HFF-Myc (cell line): ENCODE measurements at places on chromosomes 7 and 10.

DNA sequence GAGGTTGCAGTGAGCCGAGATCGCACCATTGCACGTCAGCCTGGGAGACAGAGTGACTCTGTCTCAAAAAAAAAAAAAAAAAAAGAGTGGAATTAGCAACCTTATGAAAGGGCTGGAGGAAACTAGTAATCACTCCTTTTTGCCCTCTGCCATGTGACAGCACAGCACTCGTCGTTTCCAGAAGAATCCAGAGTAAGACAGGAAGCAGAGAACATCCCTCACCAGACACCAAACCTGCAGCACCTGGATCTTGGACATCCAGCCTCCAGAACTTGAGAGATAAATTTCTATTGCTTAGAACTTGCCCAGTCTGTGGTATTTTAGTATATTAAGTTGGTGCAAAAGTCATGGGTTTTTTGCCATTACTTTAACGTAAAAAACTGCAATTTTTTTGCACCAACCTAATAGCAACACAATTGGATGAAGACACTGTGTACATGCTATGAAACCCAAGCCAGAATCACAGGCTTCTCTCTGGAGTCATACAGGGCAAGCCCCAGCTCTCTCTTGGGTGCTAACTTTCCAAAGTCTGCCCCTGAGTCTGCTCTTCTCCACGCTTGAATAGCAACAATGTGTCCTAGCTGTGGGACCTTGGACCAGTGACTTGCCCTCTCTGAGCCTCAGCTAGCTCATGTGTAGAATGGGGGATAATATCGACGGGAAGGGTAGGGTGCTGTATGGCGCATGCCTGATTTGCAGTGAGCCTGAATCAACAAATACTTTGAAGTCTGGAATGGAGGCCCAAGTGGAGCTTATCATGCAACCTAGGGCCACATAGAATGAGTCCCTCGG, 55.1 kb downstream of the CHST3 start:
- no peak for DNase-seq

- no peak for DNase-seq
These were observed 3.4 kb upstream of the MYL7 start for GRCh38 chr7:44144426-44144967.

GRCh38 chr7:139557857-139558581, 34.5 kb downstream of the CLEC2L start:
- DNase-seq: no peak

DNA sequence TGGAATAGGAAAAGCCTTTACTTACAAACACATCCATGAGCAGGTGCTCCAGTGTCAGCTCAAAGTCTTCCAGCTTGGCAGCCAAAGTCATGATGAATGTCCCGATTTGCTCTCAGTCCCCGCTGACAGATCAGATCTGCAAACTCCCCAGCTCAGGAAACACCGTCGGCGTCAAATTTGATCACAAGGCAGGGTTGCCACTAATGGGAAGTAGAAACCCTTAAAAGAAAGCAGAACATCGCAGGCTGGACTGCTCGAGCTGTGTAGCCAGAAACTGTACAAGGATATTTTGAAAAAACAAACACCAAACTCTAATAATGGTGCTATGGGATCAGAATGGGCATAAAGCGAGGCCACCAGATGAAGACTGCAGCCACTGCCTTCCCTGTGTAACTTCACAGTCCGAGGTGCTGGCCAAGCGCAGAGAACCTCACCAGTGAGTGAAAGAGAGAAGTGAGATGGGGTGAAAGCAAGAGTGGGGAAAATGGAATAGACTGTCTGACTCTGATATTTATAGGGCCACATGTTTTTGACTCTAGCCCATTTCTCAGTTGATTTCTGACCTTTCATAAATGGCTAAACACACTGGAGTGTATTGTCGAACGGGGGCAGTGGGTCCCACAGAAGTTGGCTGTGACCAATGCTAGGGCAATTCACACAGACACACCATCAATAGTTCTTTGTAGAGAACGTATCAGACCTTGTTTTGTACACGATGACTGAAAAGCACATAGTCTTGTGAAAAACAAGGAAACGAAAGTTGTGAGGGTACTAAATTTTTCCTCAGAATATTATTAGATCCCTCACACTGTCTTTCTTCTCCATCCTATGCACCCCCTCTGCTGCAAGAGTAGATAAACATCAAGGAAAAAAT, 306.2 kb downstream of the FRMD4A start:
- no peak for DNase-seq

DNA sequence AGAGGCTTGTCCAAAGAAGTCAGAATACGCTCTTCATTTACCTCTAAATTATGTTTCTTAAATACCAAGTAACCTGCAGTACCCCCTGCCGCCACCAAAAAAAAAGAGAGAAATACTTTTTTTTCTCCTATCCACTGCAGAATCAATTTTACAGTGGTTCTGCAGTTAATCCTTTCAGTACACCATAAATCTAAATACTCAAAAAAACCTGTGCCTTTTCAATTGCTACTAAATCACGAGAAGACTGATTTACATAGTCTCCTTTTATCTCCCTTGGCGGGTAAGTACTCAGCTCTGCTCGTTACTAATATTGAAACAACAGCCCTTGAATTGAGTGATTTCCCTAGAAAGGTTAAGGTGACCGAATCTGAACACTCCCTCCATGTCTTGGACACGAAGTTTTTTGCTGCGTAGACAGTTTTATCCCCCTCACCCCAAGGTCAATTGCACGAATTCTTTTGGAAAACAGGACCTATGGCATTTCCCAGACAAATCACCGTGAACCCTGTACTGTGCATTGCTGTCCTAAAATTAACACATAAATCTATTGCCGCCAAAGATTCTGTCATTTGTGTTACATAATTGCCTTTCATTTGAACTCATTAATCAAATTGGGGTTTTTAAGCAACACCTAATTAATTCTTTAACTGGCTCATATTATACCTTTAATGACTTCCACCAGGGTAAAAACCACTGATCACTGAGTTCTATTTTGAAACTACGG, 512 bp upstream of the VIM start:
- no peak for DNase-seq

DNA sequence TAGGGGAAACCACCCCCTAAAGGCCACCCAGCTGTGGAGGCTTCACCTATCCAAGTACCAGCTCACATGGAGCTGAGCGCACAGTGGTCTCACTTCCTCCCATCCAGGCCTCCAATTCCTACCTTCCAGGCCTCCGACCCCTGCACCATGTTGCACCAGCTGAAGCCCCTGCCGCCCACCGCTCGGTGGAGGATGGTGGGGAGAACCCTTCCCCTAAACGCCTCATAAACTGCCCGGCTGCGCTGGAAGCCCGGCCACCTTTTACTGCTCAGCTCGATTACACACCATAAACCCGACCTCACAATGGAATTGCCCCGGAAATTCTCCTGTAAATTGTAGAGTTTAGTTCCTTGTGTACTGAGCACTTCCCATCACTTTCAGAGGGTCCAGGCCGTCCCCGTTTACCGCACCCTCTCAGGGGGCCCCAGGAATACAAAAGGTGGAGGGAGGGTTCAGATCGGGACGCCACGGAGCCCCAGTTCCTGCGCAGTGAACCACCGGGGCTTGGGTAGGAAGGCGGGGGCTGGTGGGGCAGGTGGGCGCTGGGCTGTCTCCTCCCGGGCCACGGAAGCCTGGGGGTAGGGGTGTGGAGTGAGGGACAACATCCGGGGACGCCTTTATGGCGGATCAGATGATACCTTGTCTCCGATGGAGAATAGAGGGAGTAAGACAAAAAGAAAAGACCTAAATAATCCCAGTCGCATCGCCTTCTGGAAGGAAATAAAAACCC, 1.4 kb upstream of the HOXA7 start:
- no peak for DNase-seq

DNA sequence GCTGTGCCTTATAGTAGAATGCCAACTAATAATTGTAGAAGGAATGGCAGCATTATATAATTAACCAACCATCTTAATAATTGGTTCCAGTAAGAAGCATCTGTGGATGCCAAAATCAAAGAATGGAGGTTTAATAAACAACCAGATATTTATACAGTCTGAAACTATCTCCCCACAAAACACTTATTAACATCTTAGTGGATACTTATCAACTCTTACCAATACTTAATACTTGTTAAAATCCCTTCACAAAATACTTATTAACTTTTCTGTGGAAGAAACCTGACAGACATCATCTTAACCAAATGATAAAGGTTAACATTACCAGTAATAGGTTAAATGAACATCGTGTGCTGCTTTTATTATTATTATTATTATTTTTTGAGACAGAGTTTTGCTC, 29.1 kb upstream of the FAM107B start:
- no peak for DNase-seq

DNA sequence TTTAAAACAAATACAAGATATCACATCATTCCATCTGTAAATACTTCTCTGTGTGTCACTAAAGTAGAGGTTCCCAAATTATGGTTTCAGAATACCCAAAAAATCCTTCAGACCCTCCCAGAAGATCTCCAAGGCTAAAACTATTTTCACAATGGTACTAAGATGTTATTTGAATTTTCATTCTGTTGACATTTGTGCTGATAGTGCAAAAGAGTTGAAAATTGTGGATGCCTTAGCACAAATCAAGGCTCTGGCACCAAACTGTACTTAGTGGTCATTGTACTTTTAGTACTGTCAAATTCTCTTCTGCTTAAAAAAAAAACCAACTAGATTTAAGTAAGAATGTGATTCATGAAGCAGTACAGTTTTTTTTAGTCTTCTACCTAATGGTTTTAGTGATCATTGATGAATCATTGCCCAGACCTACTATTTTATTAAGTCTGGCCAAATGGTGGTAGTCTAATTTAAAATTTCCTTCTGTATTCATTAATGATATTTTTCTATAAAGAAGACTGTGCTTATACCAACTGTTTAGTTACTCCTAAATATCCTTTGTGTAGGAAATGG, 50.5 kb downstream of the TPST1 start:
- DNase-seq: no peak

- no peak for DNase-seq
These were observed 82.5 kb downstream of the ICA1 start for GRCh38 chr7:8179486-8179885.

GRCh38 chr10:79070081-79070605, 1.4 kb downstream of the ZMIZ1 start:
- DNase-seq: no peak

DNA sequence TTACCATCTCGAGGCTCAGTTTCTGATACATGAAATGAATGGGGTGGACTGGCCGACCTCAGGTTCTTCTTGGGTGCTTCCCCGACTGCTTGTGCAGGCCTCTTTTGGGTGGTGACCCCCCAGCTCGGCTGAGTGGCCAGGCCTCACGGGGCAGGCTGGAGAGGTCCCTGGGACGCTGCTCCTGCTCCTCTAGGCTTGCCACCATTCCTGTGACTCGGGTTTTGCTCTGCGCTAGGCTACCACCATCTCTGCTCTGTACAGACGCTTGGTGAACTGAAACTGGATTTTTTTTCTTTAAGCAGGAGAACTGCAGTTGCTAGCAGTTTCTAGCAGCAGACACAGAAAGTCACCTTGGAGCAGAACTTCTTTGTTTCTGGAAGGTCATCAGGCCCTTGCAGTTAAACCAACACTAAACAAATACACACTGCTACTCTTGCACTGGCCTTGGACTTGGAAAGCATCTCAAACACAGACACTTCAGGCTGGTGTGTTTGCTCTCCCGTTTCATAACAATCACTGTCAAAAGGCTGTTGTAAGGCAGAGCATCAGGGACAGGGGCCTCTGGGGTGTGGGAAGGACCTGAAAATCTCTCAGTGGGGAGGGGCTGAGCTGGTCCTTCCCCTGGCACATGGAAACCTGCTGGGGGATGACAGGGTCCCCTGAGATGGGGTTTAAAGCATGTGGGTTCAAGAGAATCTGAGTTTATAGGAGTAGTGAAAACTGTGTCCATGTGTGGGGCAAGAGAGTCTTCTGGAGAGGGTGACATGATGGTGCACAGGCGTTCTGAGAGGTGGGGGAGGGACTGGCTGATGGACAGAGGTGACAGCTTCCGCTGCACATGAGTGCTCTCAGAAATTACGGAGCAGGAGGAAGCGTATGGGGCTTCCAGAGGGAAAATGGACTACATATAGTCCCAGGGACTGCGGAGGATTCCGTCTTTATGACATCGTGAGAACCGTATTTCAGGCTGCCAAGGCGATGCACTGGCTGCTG, 35.0 kb upstream of the GIMAP8 start:
- no peak for DNase-seq

DNA sequence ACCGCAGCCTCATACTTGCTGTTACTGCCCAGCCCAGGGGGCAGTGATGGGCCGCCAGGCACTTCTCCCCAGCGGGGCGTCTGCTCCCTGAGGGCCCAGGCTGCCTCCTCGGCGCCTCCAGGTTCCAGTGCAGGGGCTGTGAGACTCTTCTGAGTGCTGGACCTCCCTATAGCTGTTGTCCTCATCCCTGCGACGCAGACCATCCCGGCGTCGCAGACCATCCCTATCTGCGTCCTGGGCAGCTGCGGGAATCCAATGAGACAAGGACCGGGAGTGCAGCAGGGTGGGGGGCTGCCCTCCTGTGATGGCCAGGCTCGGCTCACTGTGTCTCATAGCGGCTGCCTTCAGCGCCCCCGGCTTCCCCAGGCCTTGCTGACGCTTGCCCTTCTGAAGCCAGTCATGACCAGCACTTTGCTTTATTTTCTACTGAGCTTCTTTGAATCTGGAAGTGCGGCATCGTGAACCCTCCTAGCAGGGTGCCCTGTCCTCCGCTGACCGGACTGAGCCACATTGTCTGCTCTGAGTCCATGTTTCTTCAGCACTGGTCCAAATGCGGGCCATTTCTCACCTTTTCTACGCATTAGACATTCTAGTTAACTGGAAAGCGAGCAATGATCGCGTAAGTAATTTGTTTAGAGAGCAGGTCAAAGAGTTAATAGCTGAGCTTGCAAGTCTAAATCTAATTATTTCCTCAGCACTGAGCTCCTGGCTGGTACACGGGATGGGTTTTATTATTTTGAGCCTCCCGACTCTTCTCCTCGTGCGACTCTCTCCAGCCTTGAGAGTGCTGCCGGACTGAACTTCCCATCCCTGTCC, 339.5 kb downstream of the WDR37 start:
- no peak for DNase-seq

- DNase-seq: no peak
These were observed 33.6 kb downstream of the JMJD1C start for GRCh38 chr10:63431962-63432797.

GRCh38 chr10:114881901-114882300, 56.1 kb upstream of the TRUB1 start:
- DNase-seq: no peak

DNA sequence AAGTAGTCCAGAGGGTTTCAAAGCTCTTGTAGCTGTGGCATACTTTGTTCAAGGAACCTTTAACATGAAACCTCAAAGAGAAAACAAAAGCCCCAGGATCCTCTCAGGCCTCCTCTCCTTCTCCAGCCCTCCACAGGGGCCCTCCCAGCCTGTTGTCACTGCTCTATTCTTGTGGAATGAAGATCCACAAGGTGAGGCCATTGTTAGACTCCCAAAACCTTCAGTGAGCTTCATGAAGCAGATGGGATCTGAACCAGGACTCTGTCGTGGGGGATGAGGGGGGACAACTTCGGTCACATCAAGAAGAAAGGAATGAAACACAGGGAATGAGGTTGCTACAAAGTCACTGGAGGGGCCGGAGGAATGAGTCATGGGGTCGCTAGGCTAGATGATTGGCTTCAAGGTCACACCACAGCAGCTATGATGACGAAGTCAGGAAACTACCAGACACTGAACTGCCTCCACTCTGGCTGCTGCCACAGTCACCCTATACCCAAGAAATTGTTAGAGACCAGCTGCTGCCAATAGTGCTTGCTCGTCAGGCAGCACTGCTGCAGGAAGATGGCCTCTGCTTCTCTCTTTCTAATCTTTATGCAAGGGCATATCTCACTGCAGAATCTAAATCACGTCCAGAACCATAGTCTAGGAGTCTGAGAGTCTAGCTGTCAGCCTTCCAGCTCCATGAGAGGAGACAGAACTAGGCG, 208.8 kb downstream of the HIBADH start:
- DNase-seq: no peak

- no peak for DNase-seq
These were observed 53.5 kb upstream of the ARMC3 start for GRCh38 chr10:22874189-22874854.

GRCh38 chr10:100307684-100308083, 21.2 kb upstream of the BLOC1S2 start:
- DNase-seq: no peak
